ENCODE measurements at places on chromosomes 5 and 9.

DNA sequence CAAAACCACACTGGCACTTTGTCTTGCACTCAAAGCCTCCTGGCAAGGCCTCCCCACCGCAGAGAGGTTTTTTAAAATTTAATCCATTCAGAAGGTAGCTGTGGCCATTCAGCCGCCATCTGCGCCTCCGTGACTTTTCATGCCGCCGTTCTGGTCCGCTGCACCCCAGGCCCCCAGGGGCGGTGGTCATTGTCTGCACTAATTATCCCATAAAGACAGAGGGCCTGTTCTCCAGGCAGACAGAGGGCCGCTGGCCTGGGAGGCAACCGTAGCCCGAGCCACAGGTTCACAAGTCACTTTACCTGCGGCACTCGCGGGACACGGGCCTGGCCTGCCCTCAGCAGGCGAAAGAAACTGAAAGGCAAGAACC, 49.4 kb downstream of the EXD3 start:
- no peak for DNase-seq

- DNase-seq: no peak
Observed at GRCh38 chr5:42760426-42760825, 3.8 kb downstream of the CCDC152 start.

DNA sequence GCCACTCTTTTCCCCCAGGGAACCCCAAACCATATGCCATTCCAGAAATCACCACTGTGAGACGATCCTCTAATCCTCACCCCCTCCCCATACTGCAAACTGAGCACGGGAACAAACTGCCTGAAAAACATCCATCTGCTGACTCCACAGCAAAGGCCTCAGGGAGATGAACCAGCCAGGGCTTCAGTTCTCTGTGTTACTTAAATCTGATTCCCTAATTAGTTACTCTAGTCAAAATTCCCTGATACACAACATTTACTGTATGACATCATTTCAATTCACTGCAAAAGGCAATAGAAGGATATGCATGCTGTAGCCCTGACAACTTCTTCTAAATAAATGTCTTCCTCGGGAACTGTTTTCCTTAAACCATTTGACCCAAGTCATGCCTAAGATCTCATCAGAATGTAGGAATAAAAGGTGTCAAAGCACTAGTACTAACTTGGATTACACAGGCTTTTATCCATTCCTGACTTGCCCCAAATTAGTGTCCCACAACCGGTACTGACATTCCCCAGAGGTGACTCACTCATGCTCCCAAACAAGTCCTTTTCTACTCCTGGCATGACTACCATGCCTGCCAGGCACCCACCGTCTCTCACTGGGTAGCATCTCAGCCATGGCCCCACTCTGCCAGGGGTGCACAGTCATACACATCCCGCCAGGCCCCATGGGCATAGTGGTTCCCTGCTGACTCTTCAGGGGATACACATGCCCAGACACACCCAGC, 35.0 kb downstream of the MTX3 start:
- peak; percentile 63 for DNase-seq

GRCh38 chr5:128815201-128815600, 150.1 kb upstream of the SLC27A6 start:
- DNase-seq: no peak

DNA sequence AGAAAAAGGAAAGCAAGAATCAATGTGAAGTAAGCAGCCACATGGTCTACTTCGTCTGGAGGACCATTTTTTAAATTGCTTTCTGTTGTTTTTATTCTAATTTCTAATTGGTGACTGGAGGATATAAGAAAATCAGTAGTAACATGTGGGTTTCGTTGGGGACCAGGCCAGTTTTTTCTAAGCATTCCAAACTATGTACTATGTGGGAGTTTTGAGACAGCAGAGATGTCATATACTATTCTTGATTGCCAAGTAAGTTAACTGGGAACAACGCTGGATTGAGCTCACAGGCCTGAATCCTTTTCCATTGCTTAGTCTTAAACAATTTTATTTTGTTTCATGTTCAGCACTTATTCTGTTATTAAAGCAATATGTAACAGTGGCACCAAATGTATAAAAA, 225.7 kb downstream of the TMEM167A start:
- no peak for DNase-seq

- peak; percentile 50 for DNase-seq
Observed at GRCh38 chr5:141878186-141878710, at the start of gene PCDH1. PCDH1 (minus strand) TSS chr5:141878410; CDS start chr5:141878262, 148 bp downstream.

GRCh38 chr9:89984214-89984613, 379.4 kb downstream of the GADD45G start:
- DNase-seq: peak; percentile 6

- DNase-seq: peak; percentile 75
Observed at GRCh38 chr5:37777432-37778130, 62.3 kb downstream of the GDNF start.

- peak; percentile 39 for DNase-seq
Observed at GRCh38 chr9:28774433-28775235, 1201.4 kb upstream of the C9orf72 start.

Data from cardiac fibroblast (primary cell).